ENCODE measurements at places on chromosomes 12 and 14. TPM values are rescaled to one million over a fixed set of nuclear protein-coding genes. Genes with fewer than 3 reads are reported as not detected.

DNA sequence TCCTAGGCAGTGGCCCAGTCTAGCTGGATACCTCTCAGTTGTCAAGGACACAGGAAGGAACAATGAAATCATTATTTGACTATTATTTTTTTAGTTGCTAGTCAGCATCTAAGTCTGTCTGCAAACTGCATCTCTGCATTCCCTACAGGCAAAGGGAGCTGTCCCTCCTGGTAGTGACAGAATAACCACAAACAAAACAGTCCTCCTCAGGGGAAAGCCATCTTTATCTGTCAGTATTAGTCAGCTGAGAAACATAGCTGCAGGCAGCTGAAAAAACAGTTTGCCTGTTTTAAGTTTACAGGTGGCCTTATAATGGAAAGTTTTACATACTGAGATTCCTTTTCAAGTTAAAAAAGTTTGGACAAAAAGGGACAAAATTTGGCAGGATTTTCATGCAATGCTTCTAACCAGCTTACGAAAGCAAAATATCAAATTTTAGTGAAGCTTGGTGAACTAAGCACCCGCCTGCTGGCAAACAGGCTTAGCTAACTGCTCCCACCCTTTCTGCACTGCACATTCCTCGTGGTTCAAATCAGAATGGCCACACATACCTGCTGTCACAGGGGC lies 29.5 kb downstream of the SLC25A21 start:
- DNase-seq: no peak

- no peak for DNase-seq
Observed at GRCh38 chr14:51872396-51872795, 12.0 kb downstream of the GNG2 start.

DNA sequence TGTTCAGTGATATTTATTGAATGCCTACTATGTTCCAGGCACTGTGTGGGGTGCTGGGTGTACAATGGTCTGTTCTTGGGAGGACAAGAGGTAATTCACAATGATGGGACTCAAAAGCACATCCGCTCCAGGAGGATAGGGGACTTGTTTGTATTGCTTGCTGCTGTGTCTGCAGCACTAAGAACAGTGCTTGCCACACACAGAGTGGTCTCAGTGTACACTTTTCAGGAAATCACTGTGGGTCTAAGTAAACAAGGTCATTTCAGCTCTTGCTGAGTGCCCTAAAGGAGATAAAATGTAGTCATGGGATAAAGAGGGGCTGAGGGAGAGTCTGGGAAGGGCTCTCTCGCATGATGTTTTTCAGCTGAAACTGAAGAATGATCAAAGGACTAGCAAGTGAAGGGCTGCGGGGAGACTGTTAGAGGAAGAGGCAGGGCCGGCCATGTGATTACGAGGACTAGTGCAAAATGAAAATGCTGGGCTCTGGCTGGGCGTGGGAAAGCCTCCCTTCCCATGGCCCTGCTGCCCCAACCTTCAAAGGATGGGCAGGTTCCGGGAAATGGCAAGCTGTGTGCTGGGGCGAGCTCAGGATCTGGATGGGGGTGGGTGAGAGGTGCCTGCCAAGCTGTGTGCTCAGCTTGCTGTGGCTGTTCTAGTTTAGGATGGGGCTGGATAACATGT lies 39.1 kb downstream of the ADCK1 start:
- DNase-seq: no peak

DNA sequence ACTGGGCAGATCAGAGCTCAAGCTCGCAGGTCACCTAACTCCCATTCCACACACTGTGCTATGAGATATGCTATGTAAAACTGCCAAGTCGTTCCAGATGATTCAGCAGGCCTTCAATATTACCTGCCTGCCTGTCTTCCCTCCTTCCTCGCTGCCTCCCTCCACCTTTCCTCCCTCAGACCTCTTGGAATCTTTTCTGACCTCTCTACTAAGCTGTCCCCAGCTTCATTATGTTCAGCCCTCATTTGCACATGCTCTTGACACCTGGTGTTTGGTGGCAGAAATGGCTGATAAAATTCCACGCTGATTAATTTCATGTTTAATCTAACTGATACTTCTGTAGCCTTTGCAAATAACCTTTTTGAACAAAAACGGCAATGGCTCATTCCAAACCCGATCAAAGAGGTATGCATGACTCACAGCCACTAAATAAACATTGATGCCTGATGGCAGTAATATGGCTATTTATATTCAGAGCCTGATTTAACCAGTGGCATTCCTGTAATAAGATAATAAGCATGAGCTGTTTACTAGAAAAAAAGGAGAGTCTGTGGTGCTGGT lies 130.8 kb upstream of the EGLN3 start:
- no peak for DNase-seq

DNA sequence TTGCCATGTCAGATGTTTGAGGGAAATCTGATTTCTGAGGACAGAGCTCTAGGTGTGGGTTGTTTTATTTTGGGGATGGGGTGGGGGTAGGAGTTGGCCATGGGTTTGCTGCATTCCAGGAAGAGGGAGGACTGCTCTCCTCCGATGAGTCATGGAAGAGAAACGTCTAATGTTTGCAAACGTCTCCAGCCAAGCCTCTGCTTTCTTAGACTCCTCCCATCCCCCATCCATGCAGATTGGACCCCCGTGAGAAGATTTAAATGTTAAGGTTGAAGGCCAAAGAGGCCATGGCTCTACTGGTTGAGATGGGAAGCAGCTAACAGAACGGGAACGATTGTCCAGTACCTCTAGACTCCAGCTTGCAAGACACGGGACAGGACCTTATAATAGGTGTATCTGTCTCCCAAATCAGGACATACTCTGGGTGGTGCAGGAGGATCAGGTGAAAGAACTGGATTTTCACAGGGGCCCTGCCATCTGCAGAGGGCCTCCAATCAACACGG lies 11.4 kb upstream of the ATP2A2 start:
- no peak for DNase-seq

GRCh38 chr12:33770652-33771051 lies 251.6 kb upstream of the ALG10 start:
- no peak for DNase-seq

GRCh38 chr14:76480426-76480825 lies 104.5 kb downstream of the ESRRB start:
- no peak for DNase-seq

- DNase-seq: no peak
Observed at GRCh38 chr14:95464514-95464913, 51.9 kb downstream of the SYNE3 start.

- no peak for DNase-seq
Observed at GRCh38 chr14:42378880-42379279, 772.2 kb downstream of the LRFN5 start.

DNA sequence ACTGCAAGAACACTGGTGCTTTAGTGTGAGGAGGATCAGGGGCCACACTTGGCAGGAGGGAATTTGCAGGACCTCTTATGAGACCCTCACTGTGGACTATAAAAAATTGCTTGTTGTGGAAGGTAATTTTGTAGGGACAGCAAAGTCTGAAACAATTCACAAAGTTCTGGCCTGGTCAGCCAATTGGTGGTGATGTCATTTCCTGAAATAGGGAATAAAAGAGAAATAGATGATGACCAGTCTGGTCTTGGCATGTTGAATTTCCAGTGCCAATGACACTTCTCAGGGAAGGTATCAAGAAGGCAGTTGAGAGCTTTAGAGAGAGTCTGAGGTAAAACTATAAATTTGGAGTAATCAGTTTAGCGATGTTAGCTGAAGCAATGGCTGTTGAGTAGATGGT lies 129.3 kb upstream of the LMNTD1 start:
- DNase-seq: no peak

- no peak for DNase-seq
Observed at GRCh38 chr12:85523197-85523596, 243.2 kb downstream of the ALX1 start.

DNA sequence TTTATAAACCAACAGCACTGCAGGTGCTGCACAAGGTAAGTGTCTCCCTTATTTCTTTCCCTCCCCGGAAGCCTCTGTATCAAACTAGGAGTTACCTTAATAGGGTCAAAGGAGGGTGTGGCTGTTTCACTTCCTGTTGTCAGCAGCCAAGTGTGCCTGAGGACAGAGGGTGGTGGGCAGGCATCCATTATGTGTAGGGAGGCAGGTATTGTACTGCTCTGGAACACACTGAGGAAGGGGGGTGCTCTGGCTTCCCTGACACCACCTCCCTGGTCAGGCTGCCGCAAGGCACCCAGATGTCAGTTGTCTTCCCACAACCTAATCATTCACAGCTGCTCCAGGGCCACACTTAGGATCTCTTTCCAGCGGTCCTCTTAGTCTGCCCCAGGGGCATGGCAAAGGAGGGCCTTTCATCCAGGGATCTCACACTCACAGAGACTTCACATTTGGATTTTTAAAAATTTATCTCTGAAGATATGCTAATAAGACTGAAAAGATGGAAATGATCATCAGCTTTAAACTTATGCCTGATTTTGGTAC lies 132.0 kb upstream of the ARHGAP5 start:
- no peak for DNase-seq

GRCh38 chr12:5328669-5329517 lies 103.0 kb upstream of the NTF3 start:
- DNase-seq: no peak

GRCh38 chr12:115051378-115051777 lies 367.4 kb upstream of the TBX3 start:
- DNase-seq: no peak

DNA sequence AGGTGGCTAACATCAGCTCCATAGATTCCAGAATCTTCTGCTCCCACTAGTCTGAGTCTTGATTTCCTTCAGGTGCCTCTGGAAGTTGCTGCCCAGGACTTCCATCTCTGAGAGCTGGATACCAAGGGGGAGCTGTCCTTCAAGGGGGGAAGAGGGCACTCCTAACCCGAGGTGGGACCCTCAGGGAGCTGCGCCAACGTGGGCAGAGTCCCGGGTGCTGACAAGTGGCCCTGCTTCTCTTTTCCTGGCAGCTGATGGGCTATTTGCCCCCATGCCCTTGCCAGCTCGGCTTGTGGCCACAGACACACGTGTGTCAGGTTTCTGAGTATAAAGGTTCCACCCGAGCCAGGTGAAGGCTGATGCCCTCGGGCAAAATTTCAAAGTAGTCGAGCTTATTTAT lies 272.5 kb downstream of the TTC8 start:
- DNase-seq: no peak

DNA sequence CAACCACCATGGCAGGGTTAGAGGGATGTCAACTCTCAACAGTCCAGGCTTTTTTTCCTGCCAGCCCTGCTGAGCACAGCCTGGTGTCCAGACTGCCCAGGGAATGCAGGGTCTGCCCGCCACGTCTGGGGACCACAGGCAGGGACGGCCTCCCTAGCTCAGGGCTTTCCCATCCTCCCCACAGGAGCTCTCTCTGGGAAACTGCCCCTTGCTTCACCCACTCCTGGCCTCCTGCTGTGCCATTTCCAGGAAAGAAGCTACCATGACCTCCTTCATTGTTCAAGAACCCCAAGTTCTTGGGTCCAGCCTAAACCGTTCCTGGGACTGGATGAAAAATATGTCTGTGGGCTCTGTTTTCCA lies 4.8 kb downstream of the SCNN1A start:
- DNase-seq: no peak

- no peak for DNase-seq
Observed at GRCh38 chr12:82425241-82425640, 66.9 kb downstream of the METTL25 start.

GRCh38 chr14:89226801-89227495 lies 190.1 kb downstream of the FOXN3 start:
- no peak for DNase-seq

DNA sequence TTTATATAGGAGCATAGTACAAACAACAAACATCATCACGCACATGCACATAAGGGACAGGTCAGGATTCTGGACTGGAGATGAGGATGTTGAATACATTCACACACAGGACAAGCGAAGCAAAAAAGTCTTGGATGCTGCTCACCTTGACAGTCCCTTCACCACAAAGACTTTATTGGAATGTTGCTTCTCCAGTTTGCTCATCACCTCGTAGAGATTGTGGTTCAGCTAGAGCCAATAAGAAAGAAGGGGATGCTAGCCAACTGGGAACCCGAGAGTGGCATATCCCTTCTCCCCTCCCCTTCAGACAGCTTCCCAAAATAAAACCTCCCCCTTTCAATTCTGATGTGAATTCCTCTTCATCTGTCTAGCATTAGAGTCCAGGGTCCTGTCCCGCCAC lies 25.4 kb upstream of the SMAGP start:
- DNase-seq: no peak

GRCh38 chr12:120736404-120737331 lies 11.0 kb downstream of the ACADS start:
- DNase-seq: no peak

DNA sequence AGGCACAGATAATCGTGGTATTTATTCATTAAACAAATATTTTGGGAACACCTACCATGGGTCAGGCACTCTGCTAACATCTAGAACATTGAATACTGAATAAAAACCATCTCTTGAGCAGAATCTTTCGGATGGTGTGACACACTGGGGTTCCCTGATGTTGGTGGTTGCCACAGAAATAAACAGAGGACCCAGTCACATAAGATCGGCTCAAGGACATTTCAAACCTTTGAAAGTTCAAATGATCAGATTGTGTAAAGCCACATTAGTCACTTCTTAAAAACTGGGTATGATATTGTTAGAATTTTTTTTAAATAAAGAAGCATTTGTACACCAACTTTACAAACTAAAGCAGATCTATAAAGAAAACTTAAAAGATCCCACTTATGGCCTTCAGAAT lies 39.0 kb downstream of the NR1H4 start:
- DNase-seq: no peak

GRCh38 chr14:69535230-69535848 lies 39.3 kb downstream of the CCDC177 start:
- DNase-seq: no peak

- DNase-seq: no peak
Observed at GRCh38 chr12:127078577-127079350, 1188.2 kb upstream of the TMEM132C start.

DNA sequence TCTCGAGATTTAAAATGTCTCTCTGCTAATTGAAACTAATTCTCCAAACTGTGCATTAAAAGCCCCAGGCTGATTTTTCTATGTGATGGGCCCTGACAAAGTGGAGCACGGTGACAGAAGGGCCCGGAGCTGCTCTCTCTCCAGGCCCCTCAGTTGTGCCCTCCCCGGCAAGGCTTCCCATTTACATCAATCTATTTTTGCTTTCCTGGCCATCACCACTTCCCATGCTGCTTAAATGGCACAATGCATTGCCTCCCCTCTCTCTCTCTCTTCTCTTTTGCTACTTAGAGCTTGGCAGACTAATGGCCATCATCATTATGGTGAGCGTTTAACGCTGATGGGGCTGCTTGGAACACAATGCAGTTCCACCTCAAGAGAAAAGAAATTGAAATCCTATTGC lies 270.7 kb upstream of the DIO3 start:
- no peak for DNase-seq

- DNase-seq: no peak
Observed at GRCh38 chr14:42174357-42174756, 567.7 kb downstream of the LRFN5 start.

PARPBP gene
- 19.1 TPM for total RNA-seq

HOXC6 gene
- not detected for total RNA-seq

MAP3K9 gene
- total RNA-seq: 6.2 TPM

TAS2R8 gene
- total RNA-seq: not detected

RBMS2 gene
- total RNA-seq: 7.9 TPM

SLC38A2 gene
- total RNA-seq: 481 TPM

TMTC2 gene
- total RNA-seq: 4.7 TPM

SMIM41 gene
- not detected for total RNA-seq

KLHDC1 gene
- 5.5 TPM for total RNA-seq

MYF5 gene
- not detected for total RNA-seq

SCARB1 gene
- total RNA-seq: 14.5 TPM

STXBP6 gene
- not detected for total RNA-seq

IL26 gene
- total RNA-seq: 1.6 TPM

SYT1 gene
- total RNA-seq: not detected

TMEM253 gene
- 0.35 TPM for total RNA-seq

RD3L gene
- not detected for total RNA-seq

NRIP2 gene
- not detected for total RNA-seq

ZFHX2 gene
- total RNA-seq: 1.9 TPM

All from activated T-cell treated with anti-CD3 and anti-CD28 coated beads, Interleukin-2, amount 50 U/mL, for 72 hours (primary cell).